ENCODE measurements at places on chromosomes 2 and 18.

- DNase-seq, result no peak
These were observed 175.0 kb downstream of the L3MBTL4 start for GRCh38 chr18:6239716-6240115.

GRCh38 chr2:39849064-39849463 lies 70.0 kb upstream of the THUMPD2 start:
- no peak for DNase-seq

DNA sequence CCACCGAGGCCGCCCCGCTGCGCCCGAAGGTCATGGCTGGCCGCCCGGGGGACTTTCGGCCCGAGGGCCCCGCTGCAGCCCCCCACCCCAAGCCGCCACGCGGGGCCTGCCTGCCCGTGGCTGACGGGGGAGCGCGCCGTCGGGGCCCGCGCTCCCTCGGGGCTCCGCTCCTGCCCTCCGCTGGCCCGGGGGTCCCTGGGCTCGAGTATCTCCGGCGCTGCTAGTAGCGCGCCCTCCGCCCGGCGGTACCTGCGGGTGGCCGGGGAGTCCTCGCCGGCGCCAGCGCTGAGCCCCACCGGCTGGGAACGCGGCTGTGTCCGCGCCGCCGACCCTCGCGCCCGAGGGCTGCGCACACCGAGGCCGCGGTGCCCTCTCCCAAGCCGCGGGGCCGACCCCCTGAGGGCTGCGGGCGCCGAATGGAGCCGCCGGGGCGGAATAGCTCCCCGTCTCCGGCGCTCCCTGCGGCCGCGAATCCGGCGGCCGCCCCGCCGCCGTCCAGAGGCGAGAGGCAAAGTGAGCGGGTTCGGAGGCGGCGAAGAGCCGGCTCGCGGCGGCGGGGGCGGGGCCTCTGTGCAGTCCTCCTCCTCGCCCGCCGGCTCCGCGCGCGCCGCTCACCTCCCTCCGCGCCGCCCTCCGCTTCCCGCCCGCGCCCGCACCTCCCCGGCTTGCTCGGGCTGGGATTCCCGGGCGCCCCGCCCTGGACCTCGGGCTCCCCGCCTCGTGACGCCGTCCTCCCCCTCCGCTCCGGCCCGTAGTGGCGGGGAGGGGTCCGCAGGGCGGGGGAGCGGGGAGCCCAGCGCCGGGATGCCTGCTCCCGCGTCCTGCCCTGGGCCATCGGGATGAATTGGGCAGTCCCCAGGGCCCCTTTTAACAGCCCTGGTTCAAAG lies at the start of gene KCNG3:
KCNG3 (minus strand) TSS at position 515 of the 887 bp plus-strand sequence; CDS start at position 34, 481 bp downstream.
- DNase-seq, result no peak

DNA sequence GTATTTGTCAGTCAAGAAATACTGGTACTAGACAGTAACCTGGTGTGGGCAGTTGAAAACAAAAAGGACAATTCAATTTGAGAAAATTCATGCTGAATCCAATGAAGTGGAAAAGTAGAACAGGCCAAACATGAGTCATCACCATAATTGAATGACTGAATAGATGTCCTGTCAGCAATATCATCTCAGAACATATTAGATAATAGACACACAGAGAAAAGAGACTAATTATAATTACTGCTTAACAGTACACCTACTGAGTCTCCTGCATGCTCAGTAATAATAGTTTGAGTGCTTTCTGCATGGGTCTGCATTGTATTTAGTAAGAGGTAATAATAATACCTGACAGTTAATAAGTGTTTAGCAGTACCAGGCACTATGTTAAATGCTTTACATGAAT lies 138.6 kb upstream of the ZC3H15 start:
- no peak for DNase-seq

DNA sequence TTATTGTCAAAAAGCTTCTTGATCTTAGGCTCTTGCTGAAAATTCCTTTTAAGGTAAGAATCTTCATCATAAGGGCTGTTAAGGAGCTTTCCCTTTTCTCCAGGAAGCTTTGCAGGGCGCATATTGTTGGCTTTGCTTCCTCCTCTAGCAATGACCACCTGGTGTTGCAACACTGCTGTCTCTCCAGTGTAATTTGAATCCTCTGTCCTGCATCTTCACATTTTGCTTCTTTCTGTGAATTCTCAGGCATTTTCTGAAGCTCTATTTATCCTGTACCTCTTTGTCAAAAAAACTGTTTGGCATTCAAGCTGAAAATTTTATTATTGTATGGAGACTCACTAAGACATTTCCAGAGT lies 533.1 kb upstream of the CHAC2 start:
- DNase-seq, result no peak

DNA sequence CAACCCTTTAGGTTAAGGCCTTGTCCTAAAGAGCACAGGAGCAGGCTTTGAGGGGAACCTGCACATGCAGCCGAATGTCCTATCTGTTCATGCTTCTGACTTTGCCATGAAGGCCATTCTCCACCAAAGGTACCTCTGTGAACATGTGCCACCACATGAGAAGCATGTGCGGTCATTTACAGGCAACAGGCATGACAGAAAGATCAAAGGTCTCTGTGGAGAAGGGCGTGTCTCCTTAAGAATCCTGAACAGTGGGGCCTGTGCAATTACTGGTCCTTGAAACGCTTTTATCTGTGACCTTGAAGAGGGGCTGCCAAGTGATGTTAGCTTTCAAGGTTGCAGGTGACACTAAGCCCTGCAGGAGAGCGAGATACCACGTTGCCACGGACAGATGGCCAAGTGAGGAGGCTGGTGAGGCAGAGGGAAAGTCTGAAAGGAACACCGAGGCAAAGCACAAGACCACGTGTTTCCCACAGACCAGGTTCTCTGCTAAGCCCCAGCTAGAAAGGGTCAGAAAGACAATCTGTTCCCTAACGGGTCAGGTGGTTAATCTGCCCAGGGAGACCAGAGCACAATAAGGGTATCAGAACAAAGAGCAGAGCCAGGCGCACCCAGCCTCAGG lies 19.5 kb upstream of the POMC start:
- no peak for DNase-seq

- DNase-seq, result no peak
These were observed at the start of gene CDH20 for GRCh38 chr18:61333271-61333745. Gene CDH20 (plus strand): TSS chr18:61333430.

- DNase-seq, result no peak
These were observed 164.6 kb upstream of the TRIB2 start for GRCh38 chr2:12552092-12552491.

- no peak for DNase-seq
These were observed 7.4 kb downstream of the CTDSP1 start for GRCh38 chr2:218406949-218407618.

GRCh38 chr2:14301331-14301730 lies 331.2 kb upstream of the LRATD1 start:
- no peak for DNase-seq

- no peak for DNase-seq
These were observed 215.5 kb downstream of the NCKAP5 start for GRCh38 chr2:133352719-133353118.

DNA sequence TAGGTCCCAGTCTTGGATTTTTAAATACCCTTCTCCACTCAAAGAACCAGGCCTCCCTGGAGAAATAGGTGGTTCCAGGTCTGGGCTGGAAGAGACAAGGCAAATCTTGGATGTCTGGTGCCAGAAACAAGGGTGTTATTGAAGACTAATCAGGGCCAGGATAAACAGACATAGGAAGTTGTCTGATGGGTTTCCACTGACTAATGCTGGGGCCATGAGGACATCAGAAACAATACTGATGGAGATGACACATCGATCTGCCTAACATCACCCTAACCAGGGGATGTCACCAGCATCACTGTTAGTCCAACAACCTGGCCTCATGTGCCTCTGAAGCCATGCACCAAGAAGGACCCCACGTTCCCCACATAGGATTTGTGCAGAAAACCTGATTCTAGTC lies 42.5 kb upstream of the GLI2 start:
- DNase-seq, result no peak

GRCh38 chr2:234469251-234469845 lies 27.5 kb downstream of the ARL4C start:
- DNase-seq, result no peak

DNA sequence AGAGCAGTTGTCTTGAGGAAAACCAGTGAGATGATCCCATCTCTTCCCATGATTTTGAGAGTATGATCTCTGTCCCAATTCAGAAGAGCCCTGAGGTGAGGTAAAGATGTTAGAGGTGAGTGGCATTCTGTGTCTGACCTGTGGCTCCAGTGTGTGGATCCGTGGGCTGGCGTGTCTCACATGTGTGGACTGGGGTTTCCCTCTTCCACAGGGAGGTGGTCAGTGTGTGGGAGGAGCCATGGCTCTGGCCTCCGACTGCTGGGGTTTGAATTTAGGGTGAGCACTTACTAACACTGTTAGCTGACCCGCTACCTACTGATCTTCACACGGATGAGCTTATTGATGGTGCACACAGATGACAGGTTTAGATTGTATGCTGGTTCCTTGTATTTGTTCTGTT lies 31.2 kb downstream of the ASAP2 start:
- DNase-seq, result no peak

DNA sequence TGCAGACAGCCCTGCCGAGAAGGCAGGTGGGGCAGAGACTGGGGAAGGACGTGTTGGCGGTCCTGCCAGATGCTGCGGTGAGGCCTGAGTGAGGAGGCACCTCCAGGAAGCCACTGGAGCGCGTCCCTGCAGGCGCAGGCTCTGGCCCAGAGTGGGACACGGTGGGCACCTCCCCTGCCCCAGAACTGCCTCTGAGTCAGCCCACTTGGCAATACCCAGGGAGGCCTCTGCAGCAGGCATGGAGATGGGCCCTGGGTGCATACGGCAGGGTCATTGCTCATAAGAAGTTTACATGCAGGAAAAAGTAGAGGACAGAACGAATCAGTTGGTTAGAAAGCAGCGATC lies 195.9 kb downstream of the TFCP2L1 start:
- no peak for DNase-seq

GRCh38 chr2:105042189-105042588 lies 4.3 kb downstream of the MRPS9 start:
- DNase-seq, result no peak

- DNase-seq, result no peak
These were observed 949.9 kb upstream of the NRXN1 start for GRCh38 chr2:51981783-51982182.

- DNase-seq, result no peak
These were observed 167.8 kb downstream of the PMAIP1 start for GRCh38 chr18:60067426-60068210.

DNA sequence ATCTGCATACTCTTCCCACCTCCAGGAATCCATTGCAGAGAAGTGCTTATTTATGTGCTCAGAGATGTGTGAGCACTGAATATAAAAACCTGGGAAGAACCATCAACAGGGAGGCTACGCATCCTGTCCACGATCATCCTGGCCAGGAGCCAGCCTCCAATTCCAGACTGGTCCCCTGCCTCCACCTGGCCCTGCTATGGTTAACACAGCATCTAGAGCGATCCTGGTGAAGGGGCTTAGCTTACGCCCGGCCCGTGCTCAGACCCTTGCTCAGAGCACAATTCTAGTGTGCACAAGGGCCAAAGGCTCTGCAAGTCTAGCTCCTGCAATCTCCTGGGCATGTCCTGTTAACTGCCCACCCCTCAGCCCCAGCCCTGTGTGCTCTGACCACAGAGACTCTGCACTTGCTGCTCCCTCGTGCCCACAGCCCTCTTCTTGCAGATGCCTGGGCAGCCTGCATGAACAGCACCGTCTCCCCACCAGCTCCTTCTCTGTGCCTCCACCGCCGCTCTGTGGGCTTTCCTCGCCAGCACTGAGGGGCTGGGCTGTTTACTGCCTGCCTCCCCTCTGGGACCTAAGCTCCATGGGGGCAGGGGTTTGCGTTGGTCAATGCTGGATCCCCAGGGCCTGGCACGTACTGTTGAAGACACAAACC lies 6.5 kb downstream of the PER2 start:
- no peak for DNase-seq

- no peak for DNase-seq
These were observed 216.9 kb upstream of the REV1 start for GRCh38 chr2:99706735-99707134.

GRCh38 chr2:45265336-45265735 lies 256.1 kb upstream of the SIX2 start:
- DNase-seq, result no peak

DNA sequence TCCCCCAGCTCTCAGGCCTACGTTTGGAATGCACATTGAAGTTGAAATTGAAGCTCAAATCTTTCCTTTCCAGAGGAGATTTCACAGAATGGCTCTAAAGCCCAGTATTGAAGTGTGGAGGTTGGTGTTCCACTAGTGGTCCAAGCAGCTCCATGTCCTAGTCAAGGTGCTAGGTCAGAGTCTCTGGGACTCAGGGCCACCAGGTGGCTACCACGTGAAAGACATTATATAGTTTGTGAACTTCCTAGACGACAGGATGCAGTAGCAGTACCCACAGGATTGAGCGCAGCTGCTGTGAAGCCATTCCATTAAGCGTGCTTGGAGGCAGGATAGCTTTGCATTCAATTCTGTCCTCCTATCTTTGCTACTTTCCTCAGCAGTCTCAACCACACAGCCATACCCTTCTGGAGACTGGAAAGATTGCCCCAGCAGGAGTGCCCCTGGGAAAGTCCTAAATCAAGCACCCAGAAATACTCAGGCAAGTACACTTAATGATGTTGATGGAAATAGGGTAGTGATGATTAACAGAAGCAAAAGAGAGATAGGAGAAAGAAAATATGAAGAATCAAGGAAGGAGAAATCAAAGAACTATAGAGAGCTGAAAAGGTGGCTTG lies 4.7 kb upstream of the TGFA start:
- DNase-seq, result no peak

- DNase-seq, result no peak
These were observed 485.1 kb downstream of the NRXN1 start for GRCh38 chr2:50546790-50547189.

GRCh38 chr2:150729495-150729955 lies 242.1 kb upstream of the RND3 start:
- no peak for DNase-seq

- no peak for DNase-seq
These were observed 197.3 kb downstream of the DCC start for GRCh38 chr18:52537261-52537660.

DNA sequence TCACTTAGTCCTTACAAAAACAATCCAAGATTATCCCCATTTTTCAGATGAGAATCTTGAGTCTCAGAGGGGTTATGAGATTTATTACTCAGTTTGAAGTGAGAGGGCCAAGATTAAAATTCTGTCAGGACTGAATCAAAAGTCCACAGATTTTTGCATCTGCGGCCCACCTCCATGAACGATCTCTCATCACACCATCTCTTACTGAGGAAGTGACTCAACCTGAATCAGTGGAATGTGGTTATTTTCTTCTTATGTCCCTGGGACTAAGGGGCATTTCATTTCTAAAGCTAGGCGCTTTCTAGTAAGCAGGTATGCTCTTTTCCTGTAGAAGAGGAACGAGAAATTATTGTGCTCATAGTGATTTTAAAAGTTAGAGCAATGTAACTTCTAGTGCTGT lies 360.3 kb upstream of the SPHKAP start:
- DNase-seq, result no peak

DNA sequence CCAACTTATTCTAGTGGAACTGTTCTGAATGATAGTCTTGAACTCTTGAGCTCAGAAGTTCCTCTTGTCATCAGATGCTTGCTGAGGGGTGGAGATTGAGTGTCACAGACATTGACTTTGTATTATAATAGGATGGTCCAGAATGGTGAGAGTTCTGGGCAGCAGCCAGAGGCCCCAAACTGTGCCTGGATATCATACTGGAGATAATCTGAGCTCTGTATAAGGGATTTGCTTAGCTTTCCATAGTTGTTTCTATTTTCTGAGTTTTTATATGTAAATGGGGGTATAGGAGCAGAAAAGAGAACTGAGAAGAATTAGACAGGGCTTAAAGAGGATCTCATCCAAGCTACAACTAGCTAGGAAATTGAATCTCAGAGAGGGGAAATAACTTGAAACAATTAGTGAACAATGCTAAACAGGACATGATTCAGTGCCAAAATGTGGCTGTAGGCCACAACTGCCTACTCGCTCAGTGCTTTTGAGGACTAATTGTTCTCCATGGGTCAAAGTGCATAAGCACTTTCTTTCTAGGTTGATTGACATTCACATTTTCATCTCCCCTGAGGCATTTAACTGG lies 10.1 kb upstream of the LCLAT1 start:
- DNase-seq, result no peak

All from RWPE2 (cell line).